HT1080 (cell line): ENCODE measurements at places on chromosomes 11 and 22. TPM values are rescaled to one million over a fixed set of nuclear protein-coding genes. Genes with fewer than 3 reads are reported as not detected.
A peak's percentile ranks its signal among the peaks of the same experiment; 100 is the strongest.

Gene P2RY2
- total RNA-seq: 0.05 TPM in 1 of 2 replicates, not detected in the other

Gene NEFH
- total RNA-seq: not detected in 2 replicates

Gene ARFGAP3
- 20.4 and 22.9 TPM in 2 replicates for total RNA-seq

Gene VPREB1
- not detected in 2 replicates for total RNA-seq

GRCh38 chr11:121236115-121237001 lies 56.2 kb upstream of the SC5D start:
- DNase-seq: peak; percentile 31

- peak; percentile 59 for DNase-seq
Measured at GRCh38 chr22:40009292-40009774, 14.6 kb downstream of the FAM83F start.

GRCh38 chr11:30155428-30155827 lies 75.4 kb upstream of the FSHB start:
- no peak for DNase-seq
